CD4-positive, alpha-beta T cell treated with Interleukin-21 for 1 hour (primary cell): ENCODE measurements at places on chromosomes 3 and 15.

DNA sequence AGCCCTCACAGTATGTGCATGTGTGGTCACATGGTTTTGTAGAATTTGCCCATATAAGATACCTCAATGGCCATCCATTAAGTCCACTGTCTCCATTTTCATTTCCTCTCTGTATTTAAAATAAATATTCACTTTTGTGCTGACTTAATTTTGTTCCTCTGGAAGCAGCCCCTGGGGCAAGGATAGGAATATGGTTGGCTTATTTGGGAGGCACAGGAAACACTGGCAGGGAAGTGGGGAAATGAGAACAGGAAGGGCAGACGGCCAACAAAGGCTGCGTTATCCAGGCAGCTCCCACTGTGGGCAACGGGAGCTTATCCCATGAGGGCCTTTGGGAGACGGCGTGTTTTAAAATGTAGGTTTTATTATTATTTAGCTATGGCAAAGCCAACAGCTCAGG, 148.6 kb downstream of the SHQ1 start:
- DNase-seq, result no peak

DNA sequence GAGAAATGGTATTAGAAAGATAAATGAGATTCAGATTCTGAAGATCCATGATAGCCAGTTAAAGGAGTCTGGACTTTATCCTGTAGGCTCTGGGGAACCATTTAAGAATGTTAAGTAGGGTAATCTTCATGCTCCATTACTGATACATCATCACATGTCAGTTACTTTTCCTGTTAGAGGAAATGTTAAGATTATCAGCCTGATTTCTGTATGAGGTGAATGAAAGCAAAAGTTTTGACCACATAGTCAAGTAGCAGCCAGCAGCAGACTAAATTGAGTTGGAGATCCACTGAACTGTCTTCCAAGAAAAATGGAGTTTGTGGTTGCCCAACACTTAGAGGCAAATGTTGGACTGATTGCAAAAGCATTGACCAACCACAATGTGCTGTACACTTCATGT, 4.7 kb upstream of the COPB2 start:
- no peak for DNase-seq

DNA sequence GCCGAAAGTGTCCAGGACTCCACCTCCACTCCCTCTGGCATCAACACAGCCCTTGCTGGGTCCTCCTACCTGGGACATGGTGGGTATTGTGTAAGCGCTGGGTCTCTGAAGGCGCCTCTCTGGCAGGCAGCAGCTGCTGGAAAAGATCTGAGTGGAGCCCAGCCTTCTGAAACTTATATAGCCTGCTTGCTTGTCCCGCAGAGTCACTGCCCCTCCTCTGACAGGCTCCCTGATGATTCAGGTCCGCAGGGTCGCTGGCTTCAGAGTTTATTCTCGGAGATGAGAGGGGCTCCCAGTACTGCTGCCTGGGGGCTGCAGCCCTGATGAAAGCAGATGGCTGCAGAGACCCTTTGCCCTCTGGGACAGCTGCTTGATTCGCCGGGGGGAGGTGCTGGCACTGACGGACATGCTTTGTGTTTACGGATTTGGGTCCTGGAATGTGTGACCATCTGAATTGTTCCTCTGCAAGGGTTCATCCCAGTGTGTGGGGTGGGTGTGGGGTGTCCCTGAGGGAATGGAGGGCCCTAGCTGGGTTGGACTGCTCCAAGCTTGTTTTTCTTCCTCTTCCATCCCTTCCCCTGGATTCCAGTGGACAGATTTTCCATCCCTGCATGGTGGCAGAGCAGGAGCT, at the start of gene MUSTN1:
TSS of gene MUSTN1 (minus strand) at position 149 of the 631 bp plus-strand sequence. CDS start at position 78, 71 bp downstream.
- DNase-seq, result no peak

DNA sequence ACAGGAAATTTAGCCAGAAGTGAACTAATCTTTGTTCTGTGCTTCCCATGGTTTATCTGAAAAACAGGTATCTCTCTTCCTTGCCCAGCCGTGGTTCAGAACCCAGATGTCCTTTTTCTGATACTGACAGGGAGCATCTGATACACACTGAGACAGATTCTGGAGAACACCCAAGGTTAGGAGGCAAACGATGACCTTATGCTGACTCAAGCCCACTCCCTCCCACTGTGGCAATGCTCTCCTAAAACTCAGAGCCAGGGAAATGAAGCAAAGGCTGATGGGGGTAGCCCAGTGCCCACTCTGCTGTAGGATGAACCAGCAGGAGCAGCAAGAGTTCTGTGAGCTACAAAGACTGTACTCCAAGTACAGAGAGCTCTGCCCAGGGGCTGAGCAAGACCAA, 225.1 kb downstream of the NTRK3 start:
- DNase-seq, result no peak

DNA sequence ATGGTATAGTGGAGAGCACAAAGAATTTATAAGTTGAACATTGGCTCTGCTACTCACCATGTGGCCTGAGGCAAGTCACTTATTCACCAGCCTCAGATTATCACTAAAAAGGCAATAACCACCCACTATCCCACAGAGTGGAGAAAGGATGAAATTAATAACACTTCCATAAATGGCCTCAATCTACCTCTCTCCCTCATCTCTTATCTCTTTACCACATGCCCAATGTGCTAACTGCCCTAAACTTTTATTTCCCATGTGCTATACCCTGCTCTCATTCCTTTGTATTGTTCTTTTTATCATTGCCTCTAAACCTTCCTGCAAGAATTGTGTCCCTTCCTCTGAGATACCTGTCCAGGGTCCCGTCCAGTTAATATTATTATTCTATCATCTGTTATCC, 26.0 kb downstream of the SLC12A6 start:
- no peak for DNase-seq

DNA sequence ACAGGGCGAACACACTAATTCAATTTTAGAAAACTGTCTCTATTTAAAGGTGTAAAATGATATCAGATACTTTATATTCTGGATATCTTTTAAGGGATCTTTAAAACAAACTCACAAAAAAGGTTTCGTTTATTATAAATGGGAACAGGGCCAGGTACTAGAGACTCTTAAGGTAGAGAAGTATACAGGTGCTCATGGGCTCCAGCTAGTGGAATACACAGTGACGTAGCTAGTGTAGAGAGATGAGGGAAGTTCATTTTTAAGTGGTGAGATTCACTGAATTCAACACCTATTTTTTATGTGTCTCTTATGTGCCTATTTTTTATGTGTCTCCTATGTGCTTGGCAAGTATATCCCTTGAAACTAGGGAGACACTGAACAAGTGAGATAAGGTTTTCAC, 132.7 kb upstream of the FAM3D start:
- DNase-seq, result no peak

DNA sequence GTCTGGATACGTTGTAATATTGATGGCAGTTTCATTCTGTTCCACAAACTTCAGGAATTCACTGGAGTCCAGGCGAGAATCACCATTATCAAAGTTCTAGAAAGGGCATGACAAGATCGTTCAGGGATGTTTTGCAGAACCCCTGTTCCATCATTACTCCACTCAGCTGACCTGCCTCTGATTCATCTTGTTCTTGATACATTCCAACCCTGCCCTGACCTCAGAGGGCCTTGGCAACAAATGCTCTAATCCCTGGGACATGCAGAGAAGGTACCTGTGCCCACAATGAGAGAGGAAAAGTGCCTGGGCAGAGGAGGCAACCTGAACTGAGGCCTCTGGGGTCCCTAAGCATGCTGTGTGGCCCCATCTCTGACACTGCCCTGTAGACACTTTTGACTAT, 45.9 kb downstream of the FSTL1 start:
- no peak for DNase-seq

GRCh38 chr3:129942296-129942695, 32.2 kb upstream of the TRH start:
- peak; percentile 29 for DNase-seq

- DNase-seq, result no peak
Observed at GRCh38 chr3:155411500-155412223, 118.2 kb upstream of the STRIT1 start.

DNA sequence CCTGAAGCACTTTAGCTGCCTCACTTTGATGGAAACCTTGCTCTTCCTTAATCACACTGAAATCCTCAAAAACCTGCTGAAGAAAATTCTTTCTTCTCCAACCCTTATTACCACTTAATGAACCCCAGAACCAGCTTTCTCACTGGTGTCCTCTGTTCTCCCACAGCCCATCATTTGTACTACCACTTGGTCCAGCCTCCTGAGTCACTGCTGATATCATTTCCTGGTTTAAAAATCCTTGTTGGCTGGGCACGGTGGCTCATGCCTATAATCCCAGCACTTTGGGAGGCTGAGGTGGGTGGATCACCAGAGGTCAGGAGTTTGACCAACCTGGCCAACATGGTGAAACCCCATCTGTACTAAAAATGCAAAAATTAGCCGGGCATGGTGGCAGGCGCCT, 418.6 kb upstream of the KCNMB2 start:
- no peak for DNase-seq
